ENCODE measurements at places on chromosomes 5 and 9.

DNA sequence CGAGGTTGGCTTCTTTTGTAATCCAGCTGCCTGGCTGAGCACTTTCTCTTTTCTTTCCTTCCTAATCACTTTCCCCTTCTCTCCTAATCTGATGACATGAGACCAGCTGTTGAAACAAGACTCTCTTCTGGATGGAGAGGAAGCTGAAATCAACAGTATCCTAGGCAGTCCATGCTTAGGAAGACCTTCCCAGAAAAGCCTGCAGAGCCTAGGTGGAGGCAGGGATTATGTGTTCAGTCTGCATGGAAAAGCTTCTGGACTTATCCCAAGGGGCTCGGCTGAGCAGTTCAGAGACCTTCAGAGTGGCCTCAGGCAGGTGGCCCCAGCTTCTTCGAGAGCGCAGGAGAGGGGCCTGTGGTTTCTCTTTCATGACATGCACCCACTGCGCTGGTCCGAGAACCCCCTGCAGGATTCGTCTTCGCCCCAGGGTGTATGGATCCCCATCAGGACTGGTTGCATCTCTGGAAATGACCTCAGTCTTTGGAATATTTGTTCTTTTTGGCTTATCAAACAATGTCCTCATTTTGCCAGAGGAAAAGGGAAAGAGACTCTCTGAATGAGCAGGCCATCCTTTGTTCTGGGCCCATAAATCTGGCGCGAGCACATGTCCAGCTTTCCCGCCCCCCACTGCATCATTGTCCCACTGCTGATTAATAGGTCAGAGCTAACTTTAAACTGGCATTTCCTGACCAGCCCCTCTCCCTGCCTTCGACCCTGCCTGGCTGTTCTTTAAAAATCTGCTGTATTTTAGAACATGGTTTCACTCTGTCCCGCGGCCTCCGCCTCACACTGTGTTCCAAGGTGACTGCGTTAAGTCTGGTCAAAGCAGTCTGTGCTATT, 177.9 kb upstream of the KLF4 start:
- DNase-seq = no peak

DNA sequence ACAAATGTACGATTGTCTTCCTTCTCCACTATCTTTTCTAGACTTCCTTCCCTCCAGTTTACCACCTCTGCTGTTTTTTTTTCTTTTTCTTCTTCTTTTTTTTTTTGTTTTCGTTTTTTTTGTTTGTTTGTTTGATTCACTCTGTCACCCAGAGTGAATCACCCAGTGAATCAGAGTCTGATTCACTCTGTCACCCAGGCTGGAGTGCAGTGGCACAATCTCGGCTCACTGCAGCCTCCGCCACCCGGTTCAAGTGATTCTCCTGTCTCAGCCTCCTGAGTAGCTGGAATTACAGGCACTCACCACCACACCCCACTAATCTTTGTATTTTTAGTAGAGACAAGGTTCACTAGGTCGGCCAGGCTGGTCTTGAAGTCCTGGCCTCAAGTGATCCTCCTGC, 375.7 kb downstream of the NTRK2 start:
- no peak for DNase-seq

DNA sequence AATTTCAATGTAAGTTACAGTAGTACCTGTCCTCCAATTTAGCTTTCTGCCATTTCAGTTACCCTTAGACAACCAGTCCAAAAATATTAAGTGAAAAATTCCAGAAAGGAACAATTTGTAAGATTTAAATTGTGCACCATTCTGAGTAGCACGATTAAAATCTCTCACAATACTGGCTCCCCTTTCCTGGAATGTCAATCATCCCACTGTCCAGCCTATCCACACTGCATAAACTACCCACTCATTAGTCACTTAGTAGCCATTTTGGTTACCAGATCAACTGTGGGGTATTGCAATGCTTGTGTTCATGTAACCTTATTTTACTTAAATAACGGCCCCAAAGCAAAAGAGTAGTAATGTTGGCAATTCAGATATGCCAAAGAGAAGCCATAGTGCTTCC, 11.6 kb downstream of the KIF24 start:
- no peak for DNase-seq

- no peak for DNase-seq
These were observed 16.7 kb upstream of the SLCO4C1 start for GRCh38 chr5:102312586-102313370.

DNA sequence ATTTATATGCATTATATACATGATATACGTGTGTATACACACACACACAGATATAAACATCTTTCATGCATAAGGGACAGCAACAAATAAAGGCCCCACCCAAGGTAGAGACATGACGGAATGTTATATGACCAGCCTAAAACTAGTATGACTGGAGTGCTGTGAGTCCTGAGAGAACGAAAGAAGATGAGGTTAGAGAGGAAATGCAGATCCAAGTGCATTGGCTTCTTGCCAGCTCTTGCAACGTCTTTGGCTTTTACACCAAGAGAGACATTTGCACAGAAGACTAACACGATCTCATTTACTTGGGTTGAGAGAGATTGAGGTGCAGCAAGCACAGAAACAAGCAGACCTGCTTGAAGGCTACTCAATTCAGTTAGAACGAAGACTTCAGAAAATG, 23.0 kb downstream of the CDH10 start:
- no peak for DNase-seq

- DNase-seq = no peak
These were observed 274.1 kb downstream of the HSPA4 start for GRCh38 chr5:133325864-133326263.

GRCh38 chr5:102668220-102668932, 86.7 kb upstream of the PAM start:
- no peak for DNase-seq

GRCh38 chr5:26121338-26121737, 917.0 kb downstream of the CDH9 start:
- no peak for DNase-seq
